Stimulated activated CD8-positive, alpha-beta memory T cell treated with anti-CD3 and anti-CD28 coated beads, Interleukin-2, amount 100 ng/mL, for 48 hours (primary cell): ENCODE measurements at places on chromosomes 7 and 10.

DNA sequence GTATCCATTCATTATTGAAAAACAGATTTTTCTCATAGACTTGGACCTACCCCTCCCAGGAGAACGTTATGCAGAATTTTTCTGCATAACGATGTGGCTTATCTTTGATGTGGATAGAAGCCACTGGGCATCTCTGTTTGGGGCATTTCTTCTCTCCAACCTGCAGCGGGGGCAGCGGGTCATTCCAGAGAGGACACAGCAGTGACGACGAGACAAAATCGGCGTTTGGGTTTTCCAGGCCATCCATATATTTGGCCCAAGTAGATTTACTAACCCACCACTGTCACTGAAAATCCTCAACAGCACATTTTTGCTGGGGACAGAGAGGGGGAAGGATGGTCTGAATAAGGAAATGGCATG lies 299.3 kb upstream of the PITRM1 start:
- no peak for DNase-seq

GRCh38 chr10:90787393-90788198 lies 70.2 kb downstream of the HTR7 start:
- no peak for DNase-seq

DNA sequence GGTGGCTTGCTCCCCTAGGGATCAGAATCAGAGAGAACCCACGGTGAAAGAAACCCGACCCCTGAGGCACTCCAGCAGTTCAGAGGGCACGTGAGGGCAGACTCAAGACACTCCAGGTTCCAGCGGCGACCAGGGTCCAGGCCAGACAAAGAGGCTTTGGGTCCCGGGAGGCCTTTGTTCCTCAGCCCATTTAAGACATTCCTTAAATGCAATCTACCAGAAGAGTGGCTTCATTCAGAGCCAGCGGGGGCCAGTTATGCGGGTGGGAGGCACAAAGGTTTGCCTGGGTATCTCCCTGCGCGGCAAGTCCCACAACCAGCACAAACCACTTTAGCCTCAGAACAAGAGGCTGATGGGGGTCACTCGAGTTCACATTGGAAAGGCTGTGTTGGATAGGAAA lies 53.6 kb downstream of the AFAP1L2 start:
- no peak for DNase-seq

- no peak for DNase-seq
Measured at GRCh38 chr7:157274991-157275427, 61.8 kb upstream of the DNAJB6 start.

DNA sequence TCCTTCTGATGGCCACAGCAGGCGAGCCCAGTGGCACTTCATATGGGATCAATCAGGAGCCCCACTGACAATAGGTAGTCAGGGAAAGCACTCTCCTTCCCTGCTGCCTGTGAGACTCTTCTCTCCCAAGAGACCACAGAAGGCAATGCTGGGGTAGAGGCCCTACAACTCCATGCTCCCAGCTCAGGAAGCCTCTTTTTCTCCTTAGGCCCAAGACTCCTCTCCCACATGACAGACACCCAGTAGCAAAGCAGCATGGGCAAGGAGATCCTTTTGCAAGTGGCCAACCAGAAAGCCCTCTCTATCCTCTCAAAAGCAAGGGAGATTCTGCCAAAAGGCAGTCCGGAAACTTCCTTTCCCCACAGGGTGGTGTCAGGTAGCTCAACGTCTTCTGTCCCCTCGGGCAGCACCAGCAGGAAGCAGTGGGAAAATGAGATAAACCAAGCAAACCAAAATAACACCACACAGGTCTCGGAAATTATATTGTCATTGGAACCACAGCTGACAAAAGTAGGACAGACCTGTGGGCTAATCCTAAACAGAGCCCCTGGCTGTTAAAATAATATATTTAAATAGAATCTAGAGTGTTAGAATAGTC lies 172.7 kb upstream of the GDF10 start:
- no peak for DNase-seq

- no peak for DNase-seq
Measured at GRCh38 chr10:109386101-109386500, 537.2 kb downstream of the XPNPEP1 start.

- DNase-seq: no peak
Measured at GRCh38 chr7:30661926-30662325, 20.3 kb downstream of the CRHR2 start.

- DNase-seq: no peak
Measured at GRCh38 chr10:132705943-132706342, 80.0 kb downstream of the NKX6-2 start.

DNA sequence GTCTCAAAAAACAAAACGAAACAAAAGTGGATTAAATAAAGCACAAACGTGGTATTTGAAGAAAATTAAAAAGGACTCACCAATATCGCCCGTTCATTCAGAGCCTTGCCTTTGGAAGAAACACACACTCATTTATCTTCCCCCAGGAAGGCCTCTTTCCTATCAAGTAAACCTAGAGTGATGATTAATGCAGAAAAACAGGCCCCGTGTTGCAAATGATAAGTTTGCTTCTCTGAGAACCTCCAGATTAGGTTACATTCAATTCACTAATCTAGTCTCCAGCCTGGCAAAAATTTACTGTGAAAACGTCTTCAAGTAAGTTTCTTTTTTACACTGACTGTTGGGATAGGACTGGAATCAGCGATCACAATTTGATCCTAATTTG lies 78.0 kb upstream of the C1GALT1 start:
- DNase-seq: no peak

DNA sequence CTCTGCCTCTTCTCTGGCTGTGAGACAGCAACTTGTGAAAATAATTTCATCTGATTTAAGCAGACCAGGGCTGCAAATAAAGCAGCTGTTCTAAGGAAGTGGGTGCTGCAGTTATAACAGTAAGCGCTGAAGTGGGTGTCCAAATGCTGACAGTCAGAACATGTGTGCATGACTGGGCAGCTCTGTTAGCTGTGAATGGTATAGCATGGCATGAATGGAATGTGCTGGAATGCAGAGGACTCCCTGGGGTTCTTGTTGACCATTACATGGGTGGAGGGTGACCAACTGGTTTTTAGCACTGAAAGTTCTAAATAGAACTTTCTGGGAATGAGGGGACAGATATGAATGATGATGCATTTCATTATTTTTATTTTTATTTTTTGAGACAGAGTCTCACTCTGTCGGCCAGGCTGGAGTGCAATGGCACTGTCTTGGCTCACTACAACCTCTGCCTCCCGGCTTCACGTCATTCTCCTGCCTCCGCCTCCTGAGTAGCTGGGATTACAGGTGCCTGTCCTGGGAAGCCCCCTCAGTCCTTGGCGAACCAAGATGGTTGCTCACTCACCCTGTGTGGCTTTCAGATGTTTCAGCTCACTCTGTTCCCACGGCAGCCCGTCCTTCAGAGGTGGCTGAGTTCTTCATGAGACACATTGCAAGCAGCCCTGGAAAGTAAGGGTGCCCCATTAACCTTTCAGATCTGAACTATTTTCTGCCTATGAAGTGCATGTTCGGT lies 319.8 kb upstream of the PHYHIPL start:
- no peak for DNase-seq

- no peak for DNase-seq
Measured at GRCh38 chr10:80488539-80489066, 34.5 kb downstream of the TSPAN14 start.

DNA sequence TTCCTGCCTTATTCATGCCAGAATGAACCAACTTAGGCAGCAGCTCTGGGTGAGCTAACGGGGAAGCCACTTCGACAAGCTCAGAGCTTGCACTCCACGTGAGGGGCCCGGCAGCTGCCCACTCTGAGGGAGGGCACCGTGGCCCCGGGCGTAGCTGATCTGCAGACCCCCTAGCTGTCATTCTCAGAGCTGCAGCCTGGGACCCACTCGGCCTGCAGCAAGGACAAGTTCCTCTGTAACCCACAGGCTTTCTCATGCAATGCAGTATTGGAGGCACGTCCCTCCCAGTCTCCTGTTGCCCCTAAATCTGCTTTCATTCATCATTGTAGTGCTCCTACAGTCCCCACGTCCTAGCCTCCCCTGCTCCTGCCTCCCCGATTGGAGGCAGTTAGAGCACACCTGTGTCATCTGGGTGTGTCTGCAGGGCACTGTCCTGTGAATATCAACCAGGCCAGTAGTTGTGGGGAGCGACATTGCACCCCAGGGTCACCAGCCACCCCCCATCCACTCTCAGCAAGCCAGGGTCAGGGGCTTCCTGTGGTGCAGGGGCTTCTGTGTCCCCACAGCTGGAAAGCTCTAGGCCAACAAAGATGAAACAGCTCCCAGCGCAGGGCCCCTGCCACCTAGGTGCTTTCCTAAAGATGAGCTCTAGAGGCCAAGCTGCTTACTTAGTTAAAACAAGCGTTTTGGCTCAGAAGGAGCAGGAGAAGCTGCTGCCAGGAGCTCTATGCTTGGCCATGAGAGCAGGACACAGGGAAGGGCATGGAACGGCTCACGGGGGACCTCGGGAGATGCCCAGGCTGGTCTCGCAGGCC lies 333.6 kb downstream of the ADARB2 start:
- DNase-seq: no peak

DNA sequence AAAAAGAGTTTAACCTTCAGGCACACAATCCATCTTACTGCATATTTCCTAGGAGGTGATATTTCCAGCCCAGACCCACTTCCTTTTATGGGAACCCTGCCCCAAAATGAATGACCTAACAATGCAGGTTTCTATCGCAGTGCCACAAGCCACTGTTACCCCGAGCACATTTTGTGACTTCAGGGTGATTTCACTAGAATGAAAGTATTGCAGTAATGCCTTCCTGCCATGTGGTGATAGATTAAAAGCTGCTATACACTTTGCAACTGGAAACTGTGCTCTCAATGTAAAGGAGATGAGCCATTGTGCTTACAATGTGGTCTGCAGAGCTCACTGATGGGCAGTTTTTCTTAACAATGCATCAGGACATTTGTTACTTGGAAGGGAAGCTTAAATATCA lies 90.5 kb upstream of the RSU1 start:
- no peak for DNase-seq

DNA sequence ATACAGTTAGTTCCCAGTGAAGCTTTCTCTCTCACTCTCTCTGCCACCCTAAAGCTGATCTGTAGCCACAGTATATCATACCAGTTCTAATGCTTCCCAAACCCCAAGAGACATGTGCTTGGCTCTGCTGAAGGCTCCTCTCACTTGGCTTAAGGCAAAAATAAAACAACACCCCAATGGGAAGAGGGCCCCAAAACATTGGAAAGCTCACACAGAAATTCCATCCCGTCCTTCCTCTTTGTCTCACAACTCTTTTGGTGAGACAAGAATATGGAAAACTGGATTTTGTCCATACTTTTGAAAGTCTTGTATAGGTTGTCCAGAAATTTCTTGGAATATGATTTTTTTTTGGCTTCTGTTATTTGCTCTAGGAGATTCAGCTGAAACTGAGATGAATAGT lies 56.1 kb upstream of the WNT16 start:
- DNase-seq: no peak

- DNase-seq: no peak
Measured at GRCh38 chr10:33132626-33133025, 174.6 kb upstream of the ITGB1 start.

DNA sequence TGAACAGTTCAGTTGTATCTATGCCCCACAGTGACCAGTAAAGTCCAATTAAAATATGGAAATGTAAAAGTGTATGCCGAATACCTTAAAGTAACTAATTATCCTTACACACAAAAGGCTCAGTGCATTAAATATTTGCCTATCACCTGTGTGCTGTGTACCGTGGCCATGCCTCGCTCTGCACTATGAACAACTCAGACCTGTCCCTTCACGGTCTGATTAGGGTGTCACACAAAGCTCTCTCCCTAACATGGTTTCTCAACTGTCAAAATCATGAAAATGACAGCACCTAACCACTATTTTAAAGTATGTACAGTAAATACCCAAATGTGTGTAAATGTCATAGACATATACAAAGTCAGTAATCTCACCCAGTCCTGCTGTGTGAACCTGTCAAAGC lies 43.1 kb downstream of the STK17A start:
- DNase-seq: no peak

DNA sequence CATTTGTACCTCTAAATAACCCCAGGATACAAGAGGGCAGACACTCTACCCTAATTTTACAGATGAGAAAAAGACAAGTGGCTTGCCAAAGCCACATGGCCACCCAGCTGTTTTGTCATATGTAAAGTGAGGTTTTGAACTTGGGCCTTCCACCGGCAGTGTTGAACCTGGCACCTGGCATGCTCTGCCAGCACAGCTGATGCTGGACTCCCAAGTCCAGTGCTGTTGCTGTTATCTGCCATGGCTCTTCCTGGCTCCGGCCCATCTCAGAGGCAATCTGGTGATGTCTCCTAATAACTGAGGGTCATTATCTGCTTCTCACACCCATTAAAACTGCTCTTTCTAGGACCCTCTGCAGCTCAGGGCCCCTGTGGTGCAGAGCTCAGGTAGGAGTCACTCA lies 25.0 kb downstream of the BCCIP start:
- DNase-seq: no peak

GRCh38 chr7:32289651-32290414 lies 200.3 kb downstream of the LSM5 start:
- no peak for DNase-seq

- no peak for DNase-seq
Measured at GRCh38 chr10:590721-591120, 98.7 kb downstream of the DIP2C start.

DNA sequence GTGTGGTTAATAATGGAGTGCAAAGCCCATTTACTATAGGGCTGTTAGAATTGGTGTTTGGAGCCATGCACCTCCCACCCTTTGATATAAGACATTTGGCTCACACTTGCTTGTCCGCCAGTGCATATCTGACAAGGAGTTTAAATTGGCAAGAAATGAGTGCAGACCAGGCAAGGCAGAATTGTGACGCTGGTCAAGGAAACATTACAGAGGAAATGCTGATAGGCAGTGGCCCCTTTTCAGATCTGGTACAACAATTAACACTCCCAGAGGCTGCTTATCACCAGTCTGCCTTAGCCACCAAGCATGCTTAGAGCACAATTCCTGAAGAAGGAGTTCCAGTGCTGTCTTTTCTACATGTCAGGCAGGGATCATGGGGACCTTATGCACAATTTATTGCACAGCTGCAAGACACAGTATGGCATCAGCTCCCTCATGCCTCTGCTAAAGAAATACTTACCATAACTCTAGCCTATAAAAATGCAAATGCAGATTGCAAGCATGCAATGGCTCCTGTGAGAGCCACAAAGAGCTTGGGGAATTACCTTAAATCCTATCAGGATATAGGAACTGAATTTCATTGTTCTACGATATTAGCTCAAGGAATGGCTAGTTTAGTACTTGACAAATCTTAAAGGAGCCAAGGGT lies 35.2 kb downstream of the OR13A1 start:
- no peak for DNase-seq
